Activated CD8-positive, alpha-beta T cell treated with anti-CD3 and anti-CD28 coated beads, Interleukin-2, amount 10 ng/mL, durations not matched to agents 7 days and 5 days (primary cell): ENCODE measurements at places on chromosomes 3 and 15. TPM values are rescaled to one million over a fixed set of nuclear protein-coding genes. Genes with fewer than 3 reads are reported as not detected.

DNAH12 gene
- 0.05 TPM for total RNA-seq

GRCh38 chr3:182233957-182234356 lies 522.2 kb downstream of the SOX2 start:
- H3K27me3 ChIP-seq: no peaks in the 10 kb centered on the region
- no peak for DNase-seq
- no peak overlapping the region for H3K4me3 ChIP-seq

DNA sequence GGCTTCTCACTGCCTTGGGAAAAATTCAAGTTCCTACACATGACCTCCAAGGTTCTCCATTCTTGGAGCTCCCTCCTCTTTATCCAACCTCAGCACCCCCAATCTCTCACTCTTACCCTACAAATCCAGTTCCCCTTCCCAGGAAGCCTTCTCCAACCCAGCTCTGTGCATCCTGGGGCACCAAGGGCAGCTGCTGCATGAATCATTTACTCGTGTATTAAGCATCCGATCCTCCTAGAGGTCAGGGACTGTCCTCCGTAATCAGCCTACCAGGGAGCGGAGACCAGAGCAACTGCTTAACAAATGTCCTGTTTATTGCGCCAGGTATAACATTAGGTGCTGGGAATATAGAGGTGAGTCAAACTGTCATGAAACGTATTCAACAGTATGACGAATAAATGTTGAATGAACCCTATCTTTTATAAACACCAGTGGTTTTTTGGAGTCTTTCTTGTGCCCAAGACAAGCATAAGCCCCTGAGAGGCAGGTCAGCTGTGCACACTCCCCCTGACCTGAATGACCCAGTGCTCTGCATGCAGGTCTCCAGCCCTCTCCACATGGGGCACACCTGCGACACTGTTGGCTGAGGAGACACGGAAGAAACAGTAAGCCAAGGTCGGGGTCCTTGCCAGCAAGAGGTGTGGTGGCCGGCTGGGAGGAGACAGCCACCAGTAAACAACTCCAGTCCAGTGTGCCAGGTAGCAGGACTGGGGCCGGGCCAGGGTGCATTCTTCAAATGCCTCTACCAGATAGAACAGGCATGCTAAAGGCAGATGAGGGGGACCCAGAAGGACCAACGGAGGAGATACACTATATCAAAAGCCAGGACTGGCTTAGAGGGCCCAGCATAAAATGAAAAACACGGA lies 27.6 kb downstream of the ANP32A start:
- peaks cover 91% of the 10 kb centered on the region for H3K4me1 ChIP-seq
- peak overlapping the region; percentile 65 for H3K27ac ChIP-seq
- no peak for DNase-seq
- no peaks in the 10 kb centered on the region for H3K27me3 ChIP-seq
- H3K36me3 ChIP-seq: peaks cover 40% of the 10 kb centered on the region

SPINT1 gene
- 4.3 TPM for total RNA-seq

- H3K4me1 ChIP-seq: peaks cover 11% of the 10 kb centered on the region
- H3K27ac ChIP-seq: no peak overlapping the region
- H3K27me3 ChIP-seq: no peaks in the 10 kb centered on the region
- peaks cover 19% of the 10 kb centered on the region for H3K36me3 ChIP-seq
- no peak overlapping the region for H3K4me3 ChIP-seq
Measured at GRCh38 chr3:183295211-183295610, 42.2 kb downstream of the B3GNT5 start.

GRCh38 chr3:118736107-118736506 lies 298.5 kb downstream of the IGSF11 start:
- DNase-seq: no peak
- H3K4me3 ChIP-seq: no peak overlapping the region
- no peak overlapping the region for H3K27ac ChIP-seq
- H3K27me3 ChIP-seq: no peaks in the 10 kb centered on the region
- H3K4me1 ChIP-seq: no peaks in the 10 kb centered on the region

CRABP1 gene
- total RNA-seq: not detected

SLC24A5 gene
- total RNA-seq: not detected

LDHAL6B gene
- total RNA-seq: not detected

DNA sequence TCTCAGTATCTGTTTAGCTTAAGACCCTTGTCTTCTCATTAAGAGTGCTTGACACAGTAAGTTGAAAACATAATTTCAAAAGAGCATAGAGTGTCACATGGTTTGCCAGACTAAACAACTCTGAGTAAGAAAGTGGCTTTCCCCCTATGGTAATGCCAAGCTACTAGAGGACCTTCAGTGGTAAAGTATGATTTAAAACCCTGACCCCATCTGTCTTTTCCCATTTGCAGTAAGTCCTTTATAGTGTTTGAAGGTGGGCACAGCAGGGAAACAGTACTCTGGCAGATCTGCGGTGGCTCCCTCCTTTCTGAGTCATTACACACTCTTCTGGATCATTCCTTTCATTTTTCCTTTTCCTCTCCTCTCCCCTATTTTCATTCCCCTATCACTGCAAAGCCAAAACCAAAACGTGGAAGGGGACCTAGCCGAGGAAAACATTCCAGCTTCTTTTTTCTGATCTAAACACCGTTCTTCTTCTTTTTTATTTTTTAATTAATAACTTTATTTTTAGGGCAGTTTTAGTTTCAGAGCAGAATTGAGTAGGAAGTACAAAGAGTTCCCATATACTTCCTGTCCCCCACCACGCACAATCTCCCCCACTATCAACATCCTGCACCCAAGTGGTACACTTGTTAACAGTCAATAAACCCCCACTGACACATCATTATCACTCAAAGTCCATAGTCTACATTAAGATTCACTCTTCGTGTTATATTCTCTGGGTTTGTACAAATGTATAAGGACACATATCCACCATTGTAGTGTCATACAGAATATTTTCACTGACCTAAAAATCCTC lies 74.7 kb downstream of the PPARG start:
- H3K27me3 ChIP-seq: no peaks in the 10 kb centered on the region
- no peaks in the 10 kb centered on the region for H3K36me3 ChIP-seq
- H3K4me1 ChIP-seq: peaks cover 8% of the 10 kb centered on the region
- H3K27ac ChIP-seq: no peak overlapping the region
- no peak for DNase-seq

SLC51B gene
- not detected for total RNA-seq

IL5RA gene
- not detected for total RNA-seq

DNA sequence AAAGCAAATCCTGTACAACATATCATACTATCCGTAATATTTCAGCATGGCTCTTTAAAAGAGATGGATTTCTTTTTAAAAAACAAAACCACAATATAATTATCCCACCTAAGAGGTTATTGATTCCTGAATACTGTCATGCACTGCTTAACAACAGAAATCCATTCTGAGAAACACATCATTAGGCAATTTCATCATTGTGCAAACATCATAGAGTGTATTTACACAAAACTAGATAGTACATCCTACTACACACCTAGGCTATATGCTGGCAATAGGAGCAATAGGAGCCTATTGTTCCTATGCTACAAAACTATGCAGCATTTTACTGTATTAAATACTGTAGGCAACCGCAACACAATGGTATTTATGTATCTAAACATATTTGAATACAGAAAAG lies 242.0 kb downstream of the NEK10 start:
- no peak overlapping the region for H3K27ac ChIP-seq
- DNase-seq: no peak
- no peaks in the 10 kb centered on the region for H3K27me3 ChIP-seq
- no peaks in the 10 kb centered on the region for H3K4me1 ChIP-seq
- no peak overlapping the region for H3K4me3 ChIP-seq
- no peaks in the 10 kb centered on the region for H3K36me3 ChIP-seq

DNA sequence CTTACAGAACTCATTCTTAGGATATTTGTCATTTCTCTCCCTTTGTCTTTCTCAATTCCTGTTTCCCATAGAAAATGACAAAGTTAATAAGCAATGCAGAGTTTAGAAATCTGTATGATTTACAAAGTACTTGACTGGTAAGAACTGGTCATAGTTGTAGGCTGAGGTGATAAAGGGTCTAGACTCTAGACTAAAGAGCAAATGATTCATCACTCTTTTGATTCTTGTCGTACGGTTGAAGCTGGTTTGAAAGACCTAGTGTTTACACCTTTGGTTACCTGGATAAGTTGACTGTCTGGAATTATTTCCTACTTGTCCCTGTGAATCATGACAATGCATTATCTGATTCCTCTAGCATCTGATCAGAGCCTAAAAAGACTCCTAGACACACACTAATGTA lies 58.9 kb upstream of the TP63 start:
- H3K27ac ChIP-seq: no peak overlapping the region
- H3K27me3 ChIP-seq: no peaks in the 10 kb centered on the region
- DNase-seq: no peak
- H3K4me3 ChIP-seq: no peak overlapping the region
- H3K4me1 ChIP-seq: peaks cover 8% of the 10 kb centered on the region

GRCh38 chr3:113677737-113678136 lies 18.7 kb downstream of the USF3 start:
- no peak for DNase-seq
- H3K4me1 ChIP-seq: no peaks in the 10 kb centered on the region
- H3K27me3 ChIP-seq: no peaks in the 10 kb centered on the region
- no peak overlapping the region for H3K4me3 ChIP-seq

- peak overlapping the region; percentile 68 for H3K27ac ChIP-seq
- H3K36me3 ChIP-seq: peaks cover 47% of the 10 kb centered on the region
- H3K27me3 ChIP-seq: no peaks in the 10 kb centered on the region
- no peak for DNase-seq
Measured at GRCh38 chr15:42734076-42734672, 2.8 kb downstream of the CDAN1 start.

- no peaks in the 10 kb centered on the region for H3K36me3 ChIP-seq
- H3K4me1 ChIP-seq: no peaks in the 10 kb centered on the region
- no peaks in the 10 kb centered on the region for H3K27me3 ChIP-seq
- no peak for DNase-seq
- no peak overlapping the region for H3K4me3 ChIP-seq
Measured at GRCh38 chr3:23549148-23549910, 256.4 kb upstream of the UBE2E1 start.

AP2M1 gene
- 228 TPM for total RNA-seq
